Activated CD4-positive, alpha-beta T cell treated with anti-CD3 and anti-CD28 coated beads, Interleukin-2, amount 10 ng/mL, durations not matched to agents 24 days and 14 days (primary cell): ENCODE measurements at places on chromosomes 12 and 14. TPM values are rescaled to one million over a fixed set of nuclear protein-coding genes. Genes with fewer than 3 reads are reported as not detected.

DNA sequence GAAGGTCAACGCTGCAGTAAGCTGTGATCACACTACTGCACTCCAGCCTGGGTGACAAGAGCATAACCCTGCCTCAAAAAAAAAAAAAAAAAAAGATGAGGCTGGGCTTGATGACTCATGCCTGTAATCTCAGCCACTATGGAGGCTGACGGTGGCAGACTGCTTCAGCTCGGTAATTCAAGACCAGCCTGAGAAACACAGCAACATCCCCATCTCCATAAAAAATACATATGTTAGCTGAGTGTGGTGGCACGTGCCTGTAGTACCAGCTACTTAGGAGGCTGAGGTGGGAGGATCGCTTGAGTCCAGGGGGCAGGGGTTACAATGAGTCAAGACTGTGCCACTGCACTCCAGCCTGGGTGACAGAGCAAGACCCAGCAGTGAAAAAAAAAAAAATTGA is 50.4 kb downstream of the GXYLT1 start:
- peaks cover 27% of the 10 kb centered on the region for H3K36me3 ChIP-seq
- peak; percentile 68 for DNase-seq
- peak overlapping the region; percentile 54 for H3K4me3 ChIP-seq
- H3K27ac ChIP-seq, result peak overlapping the region; percentile 6

DNA sequence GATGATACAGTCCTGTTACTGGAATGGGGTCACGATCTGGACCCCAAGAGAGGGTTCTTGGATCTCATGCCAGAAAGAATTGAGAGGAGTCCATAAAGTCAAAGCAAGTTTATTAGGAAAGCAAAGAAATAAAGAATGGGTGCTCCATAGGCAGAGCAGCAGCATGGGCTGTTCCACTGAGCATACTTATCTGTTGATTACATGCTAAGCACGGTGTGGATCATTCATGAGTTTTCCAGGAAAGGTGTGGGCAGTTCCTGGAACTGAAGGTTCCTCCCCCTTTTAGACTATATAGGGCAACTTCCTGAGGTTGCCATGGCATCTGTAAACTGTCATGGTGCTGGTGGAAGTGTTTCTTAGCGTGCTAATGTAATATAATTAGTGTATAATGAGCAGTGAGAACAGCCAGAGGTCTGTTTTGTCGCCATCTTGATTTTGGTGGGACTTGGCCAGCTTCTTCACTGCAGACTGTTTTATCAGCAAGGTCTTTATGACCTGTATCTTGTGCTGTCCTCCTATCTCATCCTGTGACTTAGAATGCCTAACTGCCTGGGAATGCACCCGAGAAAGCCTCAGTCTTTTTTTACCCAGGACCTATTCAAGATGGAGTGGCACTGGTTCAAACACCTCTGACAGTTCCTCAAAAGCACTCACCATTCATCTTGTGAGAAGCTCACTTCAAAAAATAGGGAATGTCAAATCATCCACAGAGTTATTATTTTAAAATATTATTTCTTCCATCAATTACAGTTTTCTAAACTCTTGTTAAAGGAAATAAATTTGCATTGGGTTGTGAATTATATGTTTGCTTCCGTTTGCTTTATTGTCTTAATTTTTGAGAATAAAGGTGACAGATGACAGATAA is 1358.8 kb upstream of the TMEM132C start:
- no peak overlapping the region for H3K27ac ChIP-seq
- no peak overlapping the region for H3K4me3 ChIP-seq
- no peaks in the 10 kb centered on the region for H3K4me1 ChIP-seq
- no peaks in the 10 kb centered on the region for H3K27me3 ChIP-seq
- no peak for DNase-seq
- no peaks in the 10 kb centered on the region for H3K36me3 ChIP-seq

GRCh38 chr12:76588881-76589565 is 29.5 kb upstream of the OSBPL8 start:
- H3K36me3 ChIP-seq, result no peaks in the 10 kb centered on the region
- H3K27me3 ChIP-seq, result no peaks in the 10 kb centered on the region
- peak; percentile 49 for DNase-seq
- no peak overlapping the region for H3K27ac ChIP-seq
- no peak overlapping the region for H3K4me3 ChIP-seq

GRCh38 chr12:82414044-82414443 is 55.7 kb downstream of the METTL25 start:
- no peaks in the 10 kb centered on the region for H3K36me3 ChIP-seq
- no peak for DNase-seq
- H3K4me3 ChIP-seq, result no peak overlapping the region
- no peaks in the 10 kb centered on the region for H3K27me3 ChIP-seq
- H3K4me1 ChIP-seq, result no peaks in the 10 kb centered on the region

DNA sequence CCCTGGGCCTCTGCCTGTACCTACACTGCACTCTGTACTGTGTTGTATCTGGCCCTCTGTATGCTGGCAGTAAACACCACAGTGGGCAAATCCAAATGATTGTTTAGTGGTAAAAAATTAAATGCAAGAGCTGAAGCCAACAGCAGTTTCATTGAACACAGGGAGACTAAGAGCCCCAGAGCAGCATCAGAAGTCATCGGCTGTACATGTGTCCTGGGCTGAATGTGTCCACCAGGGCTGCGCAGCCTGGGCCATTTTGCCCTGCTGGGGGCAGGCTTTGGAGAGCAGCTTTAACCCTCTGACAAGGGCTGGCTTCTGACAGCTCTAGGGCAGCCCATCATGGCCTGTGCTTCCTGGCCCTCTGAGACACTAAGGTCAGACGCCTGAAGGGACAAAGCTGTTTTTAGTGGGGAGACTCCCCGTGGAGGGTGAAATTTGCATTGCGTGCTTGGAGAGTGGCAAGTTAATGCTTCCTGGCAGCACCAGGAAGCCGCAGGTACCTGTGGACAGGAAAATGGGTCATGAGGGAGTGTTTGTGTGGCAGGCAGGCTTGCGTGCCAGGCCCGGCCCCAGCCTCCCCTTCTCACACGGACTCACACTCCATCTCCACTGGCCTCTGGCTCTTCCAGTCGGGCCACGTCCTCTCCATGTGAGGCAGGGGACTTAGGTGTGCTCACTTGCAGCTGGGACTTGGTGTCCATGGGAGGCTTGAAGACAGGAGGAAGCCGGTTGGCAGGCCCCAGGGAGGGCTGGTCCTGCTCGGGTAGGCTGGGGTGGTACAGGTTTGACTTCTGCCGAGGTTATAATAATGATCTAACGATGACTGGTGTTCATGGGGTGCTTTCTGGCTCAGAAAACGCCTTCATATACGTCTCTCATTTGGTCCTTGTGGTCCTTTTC is 150.1 kb downstream of the TSPAN9 start:
- no peak overlapping the region for H3K27ac ChIP-seq
- H3K27me3 ChIP-seq, result no peaks in the 10 kb centered on the region
- DNase-seq, result no peak
- H3K4me3 ChIP-seq, result no peak overlapping the region
- no peaks in the 10 kb centered on the region for H3K4me1 ChIP-seq

Gene RPS6KL1
- 7.0 and 9.6 TPM in 2 replicates for total RNA-seq

Gene SLC5A8
- total RNA-seq, result not detected in 2 replicates

Gene DHRS2
- 2.4 and 3.1 TPM in 2 replicates for total RNA-seq

Gene VWF
- 0.09 TPM in 1 of 2 replicates, not detected in the other for total RNA-seq

Gene SARNP
- total RNA-seq, result 76.6 and 81.6 TPM in 2 replicates
